GM20000 (cell line): ENCODE measurements at places on chromosomes 16 and 17.
A peak's percentile ranks its signal among the peaks of the same experiment; 100 is the strongest.

- no peak for DNase-seq
Observed at GRCh38 chr17:50817838-50818237, 17.5 kb upstream of the WFIKKN2 start.

GRCh38 chr17:67273900-67274299 is 28.9 kb upstream of the HELZ start:
- DNase-seq, result no peak

DNA sequence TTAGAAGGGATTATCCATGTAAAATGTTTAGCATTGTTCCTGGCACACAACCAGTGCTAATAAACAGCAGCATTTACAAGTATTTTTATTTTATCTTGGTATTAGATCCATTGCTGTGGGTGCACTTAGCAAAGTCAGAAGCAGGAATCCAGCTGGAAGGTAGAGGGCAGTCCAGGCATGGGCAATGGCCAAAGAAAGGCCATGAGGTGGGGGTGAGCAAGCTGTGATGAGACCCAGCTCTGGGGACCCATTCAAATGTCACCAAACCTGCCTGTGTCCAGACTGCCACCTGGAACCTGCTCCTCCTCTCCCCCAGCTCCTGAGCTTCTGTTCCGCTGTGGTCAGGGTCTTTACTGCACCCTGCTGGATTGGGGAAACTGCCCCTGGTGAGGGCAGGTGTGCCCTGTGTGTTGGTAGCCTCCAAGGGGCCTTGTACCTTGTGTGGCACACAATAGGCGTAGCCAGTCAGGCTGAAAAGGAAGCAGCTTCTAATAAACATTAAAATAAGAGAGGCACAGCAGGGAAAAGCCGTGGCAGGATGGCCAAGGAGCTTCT is 118.0 kb upstream of the CRHR1 start:
- DNase-seq, result no peak

- no peak for DNase-seq
Observed at GRCh38 chr17:72764632-72765041, 327.9 kb downstream of the SLC39A11 start.

DNA sequence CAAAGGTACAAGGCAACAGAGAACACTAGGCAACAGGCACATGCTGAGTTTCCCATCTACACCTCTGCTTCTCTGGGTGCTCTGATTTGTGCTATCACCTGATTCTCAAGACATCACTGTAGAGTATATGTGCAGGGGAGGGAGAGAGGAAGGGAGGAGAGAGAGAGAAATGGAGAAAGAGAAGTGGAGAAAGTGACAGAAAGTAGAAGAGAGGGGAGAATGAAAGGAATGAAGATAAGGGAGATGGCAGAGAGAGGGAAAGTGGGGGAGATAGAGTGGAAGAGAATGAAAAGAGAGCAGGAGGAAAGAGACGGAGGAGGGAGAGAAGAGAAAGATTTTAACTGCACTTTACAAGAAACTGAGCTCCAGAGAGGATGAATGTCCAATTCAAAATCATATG is 340.7 kb upstream of the CDH5 start:
- DNase-seq, result no peak

GRCh38 chr16:75244225-75244809 is 7.1 kb downstream of the BCAR1 start:
- DNase-seq, result no peak

DNA sequence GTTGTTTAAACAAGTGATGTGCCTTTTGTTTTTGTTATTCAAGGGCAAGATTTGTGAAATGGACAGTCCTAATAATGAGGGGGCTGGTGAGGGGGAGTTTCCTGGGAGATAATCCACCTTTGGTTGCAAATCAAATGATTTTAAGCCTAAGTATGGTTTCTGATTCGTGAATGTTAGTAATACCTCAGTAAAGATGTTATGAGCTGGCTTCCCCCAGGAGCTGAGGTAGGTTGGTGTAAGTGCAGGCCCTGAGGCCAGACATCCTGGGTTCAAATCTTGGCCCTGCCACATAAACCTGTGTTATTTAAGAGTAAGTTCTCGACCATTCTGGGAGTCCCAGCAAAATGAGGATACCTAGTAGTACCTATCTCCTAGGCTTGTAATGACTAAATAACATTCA is 1.5 kb downstream of the SNX29 start:
- DNase-seq, result no peak

- DNase-seq, result no peak
Observed at GRCh38 chr17:48122665-48123045, 15.1 kb downstream of the SNX11 start.

DNA sequence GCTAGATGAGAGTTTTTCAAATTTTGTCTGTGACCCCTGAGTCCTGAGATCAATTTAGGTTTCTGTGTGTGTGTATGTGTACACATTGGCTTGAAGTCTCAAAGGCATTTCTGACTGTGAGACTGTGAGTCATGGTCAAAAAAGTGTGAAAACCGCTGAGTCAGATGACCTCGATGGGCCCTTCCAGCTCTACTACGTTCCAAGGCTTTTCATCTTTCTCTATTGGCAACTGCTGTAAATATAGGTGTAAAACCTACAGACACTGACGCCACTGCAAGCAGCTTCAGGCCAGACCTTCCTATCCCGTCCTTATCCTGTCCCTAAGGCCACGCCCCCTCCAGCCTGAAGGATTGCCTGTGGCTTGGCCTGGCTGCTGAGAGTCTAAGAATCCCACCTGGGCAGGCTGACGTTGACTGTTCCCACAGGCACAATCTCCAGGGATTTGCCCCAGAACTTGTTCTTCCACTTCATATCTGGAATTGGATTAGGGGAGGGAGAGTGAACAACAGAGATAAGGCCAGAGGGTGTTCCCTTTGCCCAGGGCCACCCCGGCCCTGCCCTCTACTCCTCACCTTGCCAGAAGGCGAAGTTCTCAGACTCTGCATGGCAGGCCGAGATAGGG is 11.3 kb downstream of the OSBPL7 start:
- no peak for DNase-seq

GRCh38 chr16:1960665-1961630 is 1.6 kb downstream of the NDUFB10 start:
- DNase-seq, result no peak

DNA sequence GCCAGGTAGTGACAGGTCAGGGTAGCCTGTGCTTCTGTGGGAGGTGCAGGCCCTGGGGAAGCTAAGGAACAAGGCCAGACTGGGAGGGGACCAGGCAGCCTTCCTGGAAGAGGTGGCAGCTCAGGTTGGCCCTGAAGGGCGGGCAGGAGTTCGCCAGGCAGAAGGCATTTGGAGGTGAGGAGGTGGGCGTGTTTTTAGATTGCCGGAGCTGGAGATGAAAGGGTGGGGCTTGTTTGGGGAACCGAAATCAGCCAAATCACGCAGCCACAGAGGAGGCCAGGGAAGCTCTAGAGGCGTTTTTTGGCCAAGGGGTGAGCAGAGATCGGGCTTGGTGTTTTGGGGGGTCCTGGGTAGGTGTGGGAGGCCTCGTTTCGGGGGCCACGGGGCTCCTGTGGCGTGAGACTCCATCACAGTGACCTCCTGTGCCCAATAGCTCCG is 7.6 kb downstream of the ADCY7 start:
- peak; percentile 85 for DNase-seq

- peak; percentile 18 for DNase-seq
Observed at GRCh38 chr16:17414421-17414820, 56.3 kb downstream of the XYLT1 start.

- peak; percentile 67 for DNase-seq
Observed at GRCh38 chr17:16980813-16981731, 9.2 kb upstream of the TNFRSF13B start.

GRCh38 chr16:30623536-30624283 is 13.5 kb upstream of the ZNF689 start:
- DNase-seq, result no peak

DNA sequence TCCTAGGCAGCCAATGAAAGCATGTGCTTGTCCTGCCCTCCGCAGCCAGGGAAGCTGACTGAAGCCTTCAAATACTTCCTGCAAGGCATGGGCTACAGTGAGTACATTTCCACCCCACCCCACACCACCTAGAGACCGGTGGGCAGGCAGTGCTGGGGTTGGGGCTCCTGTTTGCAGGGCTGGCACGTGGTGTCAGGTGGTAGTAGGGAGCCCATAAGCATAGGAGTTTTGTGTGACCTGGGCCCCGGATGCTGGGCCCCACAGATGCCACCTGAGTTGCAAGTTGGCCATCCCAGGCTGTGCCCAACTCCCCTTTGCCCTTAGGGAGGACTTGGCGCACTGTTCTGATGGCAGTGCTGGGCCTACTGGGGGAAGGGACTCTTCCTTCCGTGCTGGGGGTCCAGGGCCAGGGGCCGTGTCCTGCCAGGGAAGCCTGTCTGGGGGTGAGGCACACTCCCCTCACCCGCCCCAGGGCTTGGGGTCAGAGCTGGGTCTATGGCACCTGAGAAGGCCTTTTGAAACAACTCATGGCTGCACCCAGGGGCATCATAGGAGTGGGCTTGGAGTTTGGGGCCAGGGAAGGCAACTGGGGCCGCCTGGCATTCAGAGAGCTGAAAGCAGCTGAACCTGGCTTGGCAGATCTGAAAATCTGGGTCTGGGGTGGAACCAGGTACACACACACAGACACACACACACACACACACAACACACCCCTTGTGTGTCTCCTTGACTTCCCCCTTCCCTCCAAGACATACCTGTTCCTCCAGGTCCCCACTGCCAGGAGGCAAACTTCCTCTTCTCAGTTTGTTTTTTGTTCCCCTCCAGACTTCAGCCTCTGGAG is 5.8 kb upstream of the SETD6 start:
- DNase-seq, result no peak

GRCh38 chr17:69577098-69577497 is 162.6 kb downstream of the MAP2K6 start:
- DNase-seq, result no peak

DNA sequence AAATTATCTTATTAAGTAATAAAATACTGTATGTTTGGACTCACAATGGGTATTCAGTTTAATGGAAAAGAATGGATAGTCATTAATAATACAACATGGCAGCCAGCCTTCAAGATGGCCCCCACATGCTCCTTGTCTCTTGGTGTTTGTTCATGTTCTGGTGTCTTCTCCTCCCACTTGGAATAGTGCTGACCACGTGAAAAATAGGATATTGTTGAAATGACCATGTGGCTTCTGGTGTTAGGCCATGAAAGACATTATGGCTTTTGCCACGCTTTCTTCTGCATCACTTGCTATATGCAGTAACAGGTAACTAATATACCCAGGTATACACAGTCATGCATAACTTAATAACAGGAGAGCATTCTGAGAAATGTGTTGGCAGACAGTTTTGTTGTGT is 341.0 kb downstream of the KCNJ2 start:
- DNase-seq, result no peak

GRCh38 chr17:29141514-29141876 is 38.7 kb downstream of the MYO18A start:
- DNase-seq, result no peak

- DNase-seq, result no peak
Observed at GRCh38 chr16:72397876-72398275, 225.9 kb upstream of the PMFBP1 start.

DNA sequence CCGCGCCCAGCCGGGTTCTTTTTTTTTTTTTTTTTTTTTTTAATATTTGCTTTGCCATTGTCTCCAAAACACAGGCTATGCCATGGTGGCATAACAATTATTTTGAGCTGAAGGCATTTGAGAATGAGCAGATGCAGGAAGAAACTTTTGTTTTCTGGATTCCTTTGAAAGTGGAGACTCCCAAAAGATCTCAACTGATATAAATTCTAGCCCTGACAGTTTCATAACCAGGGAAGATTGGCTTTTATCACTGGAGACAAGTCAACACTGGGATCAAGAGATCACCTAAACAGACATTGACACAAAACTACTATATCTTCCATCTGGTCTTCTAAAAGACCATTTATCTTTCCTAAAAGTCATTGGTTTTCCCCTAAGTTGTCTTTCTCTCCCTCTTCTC is 10.1 kb upstream of the PRKCA start:
- no peak for DNase-seq

DNA sequence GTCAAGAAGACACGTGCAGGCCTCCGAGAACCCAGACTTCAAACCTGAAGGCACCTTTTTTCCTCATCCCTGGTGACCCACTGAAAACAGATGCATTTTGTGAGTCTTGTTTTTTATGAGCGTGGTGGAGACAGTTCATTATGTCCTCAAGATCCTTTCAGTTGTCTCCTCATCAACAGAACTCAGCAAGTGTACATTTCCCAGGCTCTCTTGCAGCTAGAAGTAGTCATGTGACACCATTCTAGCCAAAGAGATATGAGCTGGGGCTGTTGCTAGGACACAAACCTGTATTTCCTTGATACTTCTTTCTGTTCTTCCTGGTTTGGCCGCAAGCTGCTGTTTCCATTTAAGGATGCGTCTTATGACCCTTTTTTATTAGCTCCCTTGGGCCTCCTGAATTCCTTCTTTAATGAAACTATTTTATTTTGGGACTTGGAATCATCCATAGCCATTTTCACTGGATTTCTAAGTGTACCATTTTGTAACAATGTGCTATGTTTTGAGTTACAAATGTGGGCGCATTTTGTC is 135.7 kb upstream of the FOXF1 start:
- DNase-seq, result no peak

DNA sequence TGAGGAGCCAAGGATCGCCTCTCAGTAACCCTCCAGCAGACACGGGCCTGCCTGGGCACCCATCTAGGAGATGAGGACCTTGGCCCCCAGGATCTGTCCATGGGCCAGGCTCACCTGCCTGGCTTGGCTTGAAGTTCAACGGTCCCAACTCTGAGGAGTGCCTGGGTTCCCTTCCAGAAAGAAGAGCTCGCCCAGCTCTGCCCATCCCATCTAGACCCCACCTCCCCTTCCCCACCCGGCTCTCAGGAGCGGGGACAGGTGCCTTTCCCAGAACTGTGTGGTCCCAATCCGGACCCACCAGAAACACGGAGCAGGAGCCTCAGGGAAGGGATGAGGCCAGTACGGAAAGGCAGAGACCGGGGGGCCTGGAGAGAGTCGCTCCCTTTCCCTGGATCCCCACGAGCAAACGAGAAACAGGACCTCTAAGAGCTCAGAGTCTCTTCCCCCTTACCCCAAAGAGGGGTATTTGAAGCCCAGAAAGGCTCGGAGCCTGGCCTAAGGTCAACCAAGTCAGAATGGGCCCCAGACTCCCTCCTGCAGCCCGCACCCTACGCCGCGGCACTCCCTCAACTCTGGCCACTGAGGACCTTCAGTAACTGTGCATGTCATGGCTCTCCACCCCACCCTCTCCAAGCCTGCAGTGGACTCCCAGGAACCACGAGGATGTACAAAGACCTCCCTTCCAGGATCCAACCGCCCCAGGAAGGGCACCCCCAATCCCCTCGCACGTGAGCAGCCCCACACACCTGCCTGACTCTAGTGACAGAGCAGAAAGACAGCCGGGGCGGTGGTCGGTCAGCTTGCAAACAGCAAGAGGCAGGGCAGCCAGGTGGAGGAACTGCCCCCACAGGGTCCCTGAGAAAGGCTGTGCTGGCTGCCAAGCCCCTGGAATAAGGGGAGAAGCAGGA is 5.4 kb downstream of the CLUH start:
- DNase-seq, result no peak

- no peak for DNase-seq
Observed at GRCh38 chr16:3479654-3480216, 15.6 kb downstream of the C16orf90 start.

DNA sequence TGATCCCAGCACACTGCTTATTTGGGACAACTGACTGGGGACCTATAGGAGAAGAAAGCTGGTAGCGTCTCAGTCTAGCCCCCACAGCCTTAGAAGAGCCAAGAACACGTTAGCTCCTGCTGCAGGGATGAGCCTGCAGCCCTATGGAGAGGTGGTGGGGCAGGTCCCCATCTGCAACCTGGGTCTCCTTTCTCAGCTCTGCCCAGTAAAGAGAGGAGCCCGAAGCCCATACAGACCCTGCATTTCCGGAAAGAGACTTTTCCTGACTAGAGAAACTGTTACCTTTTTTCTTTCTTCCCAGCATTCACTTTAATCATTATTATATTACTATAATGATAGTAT is 788 bp downstream of the METTL22 start:
- DNase-seq, result peak; percentile 47

GRCh38 chr16:72819345-72819744 is 228.6 kb downstream of the ZFHX3 start:
- DNase-seq, result no peak

- DNase-seq, result no peak
Observed at GRCh38 chr17:51890710-51891109, 267.8 kb downstream of the CA10 start.
